GM12865 (cell line): ENCODE measurements at places on chromosomes 7 and 10.

DNA sequence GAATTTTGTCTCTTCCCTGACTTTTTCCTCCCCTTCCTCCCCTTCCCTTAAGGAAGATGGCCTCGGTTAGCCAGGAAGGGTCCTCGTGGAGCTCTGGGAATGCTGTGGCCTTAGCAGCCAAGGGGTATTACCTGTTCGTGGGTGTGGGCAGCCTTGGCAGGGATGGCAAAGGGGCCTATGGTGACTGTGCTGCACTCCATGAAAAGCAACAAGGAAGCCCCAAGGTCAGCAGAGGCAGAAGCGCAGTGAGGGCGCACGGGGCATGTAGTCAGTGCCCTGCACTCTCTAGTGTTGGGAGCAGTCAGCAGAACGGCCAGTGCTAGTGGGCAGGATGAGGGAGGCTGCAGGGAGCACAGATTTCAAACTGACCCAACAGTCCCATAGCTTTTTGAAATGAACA is 191.8 kb downstream of the ADARB2 start:
- no peak for DNase-seq

GRCh38 chr10:73836427-73836980 is 25.1 kb upstream of the NDST2 start:
- DNase-seq, result no peak

DNA sequence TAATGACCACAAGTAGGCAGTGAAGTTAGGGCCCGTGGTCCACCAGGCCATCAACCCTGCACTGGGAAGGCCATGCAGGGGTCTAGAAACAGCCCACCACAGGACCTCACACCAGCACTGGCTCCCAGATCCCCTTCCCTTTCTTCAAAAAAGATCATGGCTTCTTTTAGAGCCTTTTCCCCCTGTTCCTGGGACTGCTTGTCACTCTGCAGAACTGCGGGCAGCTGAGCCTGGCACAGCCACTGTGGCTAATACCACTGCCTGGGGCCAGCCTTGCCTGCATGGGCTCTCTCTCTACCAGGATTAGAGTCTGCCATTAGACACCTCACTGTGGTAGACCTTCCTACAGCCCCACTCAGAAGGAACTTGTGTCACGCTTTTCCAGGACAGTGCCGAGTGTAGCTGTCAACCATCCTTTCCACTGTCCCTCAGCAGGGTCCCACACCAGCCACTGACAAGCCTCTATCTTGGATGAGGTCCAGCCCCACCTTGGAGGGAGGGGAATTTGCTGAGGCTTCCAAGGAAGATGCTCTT is 19.0 kb upstream of the C10orf90 start:
- DNase-seq, result no peak

- DNase-seq, result no peak
Measured at GRCh38 chr7:158032561-158033115, 555.0 kb downstream of the PTPRN2 start.

GRCh38 chr10:131814567-131815265 is 86.1 kb upstream of the PPP2R2D start:
- no peak for DNase-seq

DNA sequence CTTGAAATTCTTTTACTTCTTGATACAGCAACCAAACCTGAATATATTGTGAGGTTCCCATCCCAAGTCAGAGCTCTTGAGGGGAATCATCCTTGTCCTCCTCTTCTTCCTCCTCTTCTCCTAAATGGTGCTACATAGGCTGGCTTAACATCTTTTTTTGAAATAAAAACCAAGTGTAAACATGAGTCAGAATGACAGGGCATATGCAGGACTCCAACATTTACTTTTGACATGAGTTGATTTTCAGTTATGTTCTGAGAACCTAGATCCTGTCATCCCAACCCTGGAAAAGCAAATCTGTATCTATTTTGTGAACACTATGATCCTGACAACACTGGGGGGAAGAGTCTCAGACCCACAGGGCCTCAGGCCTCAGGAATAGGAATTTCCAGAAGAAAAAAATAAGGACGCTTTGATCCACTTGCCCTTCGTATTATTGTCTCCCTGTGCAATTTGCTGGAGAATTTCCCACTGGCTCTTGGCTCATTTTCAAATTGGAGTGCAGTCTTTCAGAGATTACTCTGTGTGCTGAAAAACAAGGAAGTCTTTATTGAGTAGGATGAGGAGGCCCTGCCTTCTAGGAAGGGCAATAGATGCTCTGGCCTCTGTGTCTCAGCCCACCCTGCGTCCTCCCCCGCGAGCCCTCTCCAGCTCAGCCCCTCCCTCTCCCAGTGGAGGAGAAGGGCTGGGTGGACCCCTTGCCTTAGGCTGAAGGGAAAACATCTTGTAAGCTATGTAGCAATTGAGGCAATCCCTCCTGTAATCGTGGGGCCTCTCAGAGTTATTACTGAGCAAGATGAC is 121.6 kb downstream of the CREB5 start:
- no peak for DNase-seq
